Gastroesophageal sphincter (tissue), 4 donors: ENCODE measurements at places on chromosomes 6 and 20. TPM values are rescaled to one million over a fixed set of nuclear protein-coding genes. Genes with fewer than 3 reads are reported as not detected.

The MTO1 gene
- 25.2 TPM for total RNA-seq

DNA sequence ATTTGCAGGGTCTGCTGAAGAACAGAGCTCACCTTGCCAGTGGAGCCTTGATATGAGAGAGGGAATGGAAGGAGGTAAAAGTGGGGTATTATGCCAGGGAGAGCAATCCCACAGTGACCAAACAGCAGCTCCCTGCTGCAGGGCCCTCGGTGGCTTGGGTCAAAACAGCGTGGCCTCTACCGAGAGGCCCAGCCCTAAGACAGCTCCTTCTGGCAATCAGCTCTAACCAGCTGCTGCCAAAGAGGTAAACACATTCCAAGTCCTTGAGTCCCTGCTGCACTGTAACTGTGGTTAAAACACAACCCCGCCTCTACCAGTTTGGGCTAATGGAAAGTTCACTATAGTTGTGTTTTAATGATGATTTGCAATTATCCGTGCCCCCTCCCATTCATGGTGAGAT is 1.4 kb upstream of the DAAM2 start:
- no peaks in the 10 kb centered on the region for H3K36me3 ChIP-seq
- no peak overlapping the region for H3K4me3 ChIP-seq
- peaks cover 5% of the 10 kb centered on the region for H3K4me1 ChIP-seq
- peak overlapping the region; percentile 92 for H3K27ac ChIP-seq
- ATAC-seq: no peak

- H3K36me3 ChIP-seq: no peaks in the 10 kb centered on the region
- no peak overlapping the region for H3K4me3 ChIP-seq
- no peak overlapping the region for H3K27ac ChIP-seq
- H3K4me1 ChIP-seq: peaks cover 12% of the 10 kb centered on the region
- no peak for ATAC-seq
- no peaks in the 10 kb centered on the region for H3K27me3 ChIP-seq
Observed at GRCh38 chr6:52543729-52544601, 32.9 kb downstream of the TRAM2 start.

The PDE7B gene
- 6.8 TPM for total RNA-seq

The NOX3 gene
- total RNA-seq: not detected

The JARID2 gene
- total RNA-seq: 8.2 TPM

GRCh38 chr6:3285049-3285639 is 26.4 kb downstream of the PSMG4 start:
- no peaks in the 10 kb centered on the region for H3K27me3 ChIP-seq
- no peaks in the 10 kb centered on the region for H3K36me3 ChIP-seq
- H3K4me1 ChIP-seq: peaks cover 39% of the 10 kb centered on the region
- H3K4me3 ChIP-seq: no peak overlapping the region
- no peak overlapping the region for H3K27ac ChIP-seq

DNA sequence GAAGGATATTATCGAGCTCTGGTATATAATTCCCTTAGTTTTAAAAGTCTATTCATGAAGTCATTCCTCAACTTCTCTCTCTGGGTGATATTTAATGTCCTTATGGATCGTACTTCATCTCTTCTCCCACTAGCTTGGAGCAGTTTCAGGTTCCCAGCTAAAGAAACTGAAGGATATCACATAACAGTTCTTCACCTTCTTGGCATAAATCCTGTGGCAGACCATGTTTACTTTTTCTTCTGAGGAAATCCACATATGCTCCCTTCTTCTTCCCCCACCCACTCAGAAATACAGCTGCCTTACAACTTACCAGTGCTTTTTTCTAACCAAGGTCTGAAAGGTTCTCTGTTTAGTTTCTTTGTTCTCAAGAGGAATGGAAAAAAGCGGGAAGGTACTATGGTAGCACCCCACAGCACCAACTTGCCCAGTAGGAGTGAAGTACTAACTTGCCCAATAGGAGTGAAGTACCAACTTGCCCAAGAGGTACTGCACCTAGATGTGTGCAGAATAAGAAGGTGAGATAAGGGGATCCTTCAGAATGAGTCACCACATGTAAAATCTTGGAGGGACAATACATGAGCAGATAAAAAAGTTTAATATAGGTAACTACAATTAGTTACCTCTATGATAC is 53.1 kb downstream of the TSPYL4 start:
- H3K4me1 ChIP-seq: no peaks in the 10 kb centered on the region
- no peak overlapping the region for H3K4me3 ChIP-seq
- H3K36me3 ChIP-seq: no peaks in the 10 kb centered on the region
- no peak overlapping the region for H3K27ac ChIP-seq
- no peaks in the 10 kb centered on the region for H3K27me3 ChIP-seq

The HLA-DRB1 gene
- 30.8 TPM for total RNA-seq

DNA sequence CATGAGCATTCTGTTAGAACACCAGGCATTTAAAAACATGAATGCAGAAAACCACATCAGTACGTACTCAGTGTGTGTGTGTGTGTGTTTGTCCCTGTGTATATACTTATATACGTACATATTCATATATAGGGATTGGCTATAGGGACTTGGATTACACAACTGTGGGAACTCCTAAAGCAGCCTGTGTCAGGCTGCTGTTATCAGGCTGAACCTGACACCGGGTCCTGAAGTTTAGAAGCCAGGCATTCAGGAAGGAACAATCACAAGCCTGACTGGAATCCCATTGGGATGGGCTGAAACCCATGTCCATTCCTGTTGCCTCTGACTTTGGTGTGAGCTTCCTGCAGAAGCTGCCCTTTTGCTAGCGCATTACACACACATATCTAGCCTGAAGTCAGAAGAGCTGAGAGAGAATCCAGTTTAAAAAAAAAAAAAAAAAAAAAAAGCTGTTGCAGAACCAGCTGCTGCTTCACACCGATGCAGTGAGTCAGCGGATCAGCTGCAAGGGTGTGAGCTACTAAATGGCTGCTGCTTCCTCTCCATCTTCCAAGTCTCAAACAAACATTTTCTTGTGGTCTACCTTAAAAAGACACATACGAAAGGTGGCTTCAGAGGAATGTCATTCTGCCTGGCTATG is 348.1 kb downstream of the THBS2 start:
- H3K4me1 ChIP-seq: no peaks in the 10 kb centered on the region
- H3K27me3 ChIP-seq: no peaks in the 10 kb centered on the region

The MTCH1 gene
- total RNA-seq: 187 TPM

DNA sequence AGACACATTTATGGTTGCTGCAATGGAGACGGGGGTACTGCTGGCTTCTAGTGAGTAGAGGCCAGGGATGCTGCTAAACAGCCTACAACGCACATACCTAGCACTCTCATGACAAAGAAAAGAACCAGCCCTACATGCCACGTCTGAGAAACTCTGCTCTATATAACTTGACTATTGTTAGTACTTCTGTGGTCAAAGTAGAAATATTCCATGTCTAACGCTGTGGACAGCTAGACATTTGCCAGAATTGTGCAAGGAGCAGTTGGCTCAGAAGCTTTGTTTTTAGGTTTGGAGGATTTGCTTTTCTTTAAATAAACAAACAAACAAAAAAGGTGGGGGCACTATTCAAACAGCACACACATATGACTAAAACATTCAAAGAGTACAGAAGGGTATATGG is 20.5 kb downstream of the UBE2V1 start:
- H3K4me3 ChIP-seq: no peak overlapping the region
- no peak for ATAC-seq
- no peaks in the 10 kb centered on the region for H3K27me3 ChIP-seq

- H3K4me1 ChIP-seq: no peaks in the 10 kb centered on the region
- no peak for ATAC-seq
- no peaks in the 10 kb centered on the region for H3K36me3 ChIP-seq
- H3K27ac ChIP-seq: no peak overlapping the region
- no peak overlapping the region for H3K4me3 ChIP-seq
Observed at GRCh38 chr6:52015953-52016352, 71.5 kb downstream of the PKHD1 start.

The STX11 gene
- 0.62 TPM for total RNA-seq

DNA sequence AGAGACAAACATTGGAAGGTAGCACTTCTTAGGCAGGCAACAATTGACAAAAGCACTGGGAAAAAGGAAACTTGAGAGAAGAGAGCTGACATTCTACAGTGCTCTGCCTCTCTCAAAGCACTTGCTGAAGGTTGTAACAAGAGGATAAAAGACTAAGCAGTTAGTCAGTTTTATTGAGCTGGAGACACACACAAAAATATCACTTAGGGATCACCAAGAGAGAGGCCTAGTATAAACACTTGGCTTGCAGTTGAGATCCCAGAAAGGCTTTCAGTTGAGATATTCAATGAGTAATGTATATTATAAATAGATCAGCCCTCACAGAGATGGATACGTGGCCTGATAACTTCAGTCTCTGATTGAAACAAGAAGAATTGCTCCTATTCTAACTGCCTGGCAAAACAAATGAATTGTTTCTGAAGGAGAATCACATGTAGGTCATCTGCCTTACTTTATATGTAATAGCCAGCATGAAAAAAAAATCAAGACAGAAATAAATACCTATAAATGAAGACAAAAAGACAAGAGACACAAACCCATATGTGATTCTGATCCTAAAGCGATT is 747.2 kb upstream of the MAN1A1 start:
- ATAC-seq: no peak
- H3K27me3 ChIP-seq: no peaks in the 10 kb centered on the region
- H3K4me3 ChIP-seq: no peak overlapping the region
- H3K36me3 ChIP-seq: no peaks in the 10 kb centered on the region
- no peaks in the 10 kb centered on the region for H3K4me1 ChIP-seq
- no peak overlapping the region for H3K27ac ChIP-seq

DNA sequence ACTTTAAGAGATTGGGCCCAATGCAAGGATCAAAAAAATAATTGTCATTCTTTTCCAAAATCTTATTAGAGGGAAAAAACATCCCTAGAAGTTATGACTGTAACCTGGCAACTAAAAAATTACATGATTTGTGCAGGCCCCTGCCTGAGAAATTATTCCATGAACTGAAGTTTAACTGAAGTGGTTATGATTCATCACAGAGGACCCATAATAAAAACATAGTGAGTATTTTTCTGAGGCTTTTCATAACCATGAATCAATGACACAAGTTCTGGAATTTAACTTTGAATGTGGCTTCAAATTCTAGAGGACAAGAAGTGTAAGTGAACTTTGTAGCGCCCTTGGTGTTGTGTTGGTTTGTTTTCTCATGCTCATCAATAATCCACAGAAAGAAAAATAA is 31.1 kb upstream of the CARMIL1 start:
- H3K27ac ChIP-seq: no peak overlapping the region
- no peaks in the 10 kb centered on the region for H3K27me3 ChIP-seq
- H3K4me1 ChIP-seq: no peaks in the 10 kb centered on the region
- no peaks in the 10 kb centered on the region for H3K36me3 ChIP-seq

DNA sequence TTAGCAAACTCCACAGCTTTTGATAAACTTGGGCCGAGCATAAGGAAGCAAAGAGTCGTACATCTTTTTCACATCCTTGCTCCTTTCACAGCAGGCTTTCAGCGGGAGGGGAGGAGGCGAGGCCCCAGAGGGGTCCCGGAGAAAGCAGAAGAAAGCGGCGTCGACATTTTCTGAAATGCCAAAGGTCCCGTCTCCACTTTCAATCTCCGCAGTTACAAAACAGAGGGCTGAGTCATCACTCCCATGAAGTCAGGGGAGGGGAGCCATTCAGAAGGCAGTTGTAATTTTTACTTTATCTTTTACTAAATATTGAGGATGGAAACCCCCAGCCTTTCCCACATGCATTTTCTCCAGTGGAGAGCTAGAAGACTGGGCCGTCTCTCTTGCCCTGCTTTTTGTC is 174.2 kb upstream of the THBS2 start:
- peak overlapping the region; percentile 68 for H3K27ac ChIP-seq
- peak; percentile 64 for ATAC-seq
- H3K4me1 ChIP-seq: peaks cover 26% of the 10 kb centered on the region
- H3K36me3 ChIP-seq: no peaks in the 10 kb centered on the region
- peak overlapping the region; percentile 1 for H3K4me3 ChIP-seq

The OGFR gene
- 61.0 TPM for total RNA-seq

DNA sequence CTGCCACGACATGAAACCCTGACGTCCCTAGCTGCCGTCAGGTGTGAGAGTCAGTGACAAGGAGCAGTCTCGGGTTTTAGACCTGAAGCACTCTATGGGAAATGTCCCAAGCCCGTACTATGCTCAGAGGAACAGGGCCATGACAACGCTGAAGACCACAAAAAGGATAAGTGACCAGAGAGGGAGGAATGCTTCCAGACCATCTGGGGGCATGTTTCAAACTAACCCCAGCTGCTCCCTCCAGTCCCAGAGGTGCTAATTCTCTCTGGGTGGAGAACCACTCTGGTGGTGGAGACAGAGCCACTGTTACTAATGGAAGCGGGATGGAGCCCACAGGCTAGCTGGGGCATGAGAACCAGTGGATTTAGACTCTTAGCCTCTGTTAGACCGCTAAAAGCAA is 8.7 kb downstream of the AURKA start:
- H3K4me3 ChIP-seq: no peak overlapping the region
- H3K27me3 ChIP-seq: no peaks in the 10 kb centered on the region
- no peak for ATAC-seq
- no peak overlapping the region for H3K27ac ChIP-seq
- no peaks in the 10 kb centered on the region for H3K4me1 ChIP-seq

- H3K4me3 ChIP-seq: no peak overlapping the region
- peaks cover 3% of the 10 kb centered on the region for H3K36me3 ChIP-seq
- no peak for ATAC-seq
- no peaks in the 10 kb centered on the region for H3K27me3 ChIP-seq
Observed at GRCh38 chr20:44900231-44900854, 9.5 kb upstream of the PABPC1L start.

GRCh38 chr6:30875244-30876038 is 8.9 kb upstream of the DDR1 start:
- peak overlapping the region; percentile 87 for H3K27ac ChIP-seq
- ATAC-seq: no peak
- peaks cover 6% of the 10 kb centered on the region for H3K4me1 ChIP-seq
- no peak overlapping the region for H3K4me3 ChIP-seq
- H3K36me3 ChIP-seq: no peaks in the 10 kb centered on the region

- no peak for ATAC-seq
- H3K36me3 ChIP-seq: no peaks in the 10 kb centered on the region
- no peaks in the 10 kb centered on the region for H3K4me1 ChIP-seq
- H3K27ac ChIP-seq: no peak overlapping the region
Observed at GRCh38 chr6:147693181-147693580, 184.7 kb downstream of the SAMD5 start.

The DLL1 gene
- 11.8 TPM for total RNA-seq

GRCh38 chr6:141110481-141110880 is 1022.2 kb upstream of the GJE1 start:
- H3K4me3 ChIP-seq: no peak overlapping the region
- H3K36me3 ChIP-seq: no peaks in the 10 kb centered on the region
- peak; percentile 72 for ATAC-seq
- no peak overlapping the region for H3K27ac ChIP-seq

The CLPSL1 gene
- not detected for total RNA-seq

DNA sequence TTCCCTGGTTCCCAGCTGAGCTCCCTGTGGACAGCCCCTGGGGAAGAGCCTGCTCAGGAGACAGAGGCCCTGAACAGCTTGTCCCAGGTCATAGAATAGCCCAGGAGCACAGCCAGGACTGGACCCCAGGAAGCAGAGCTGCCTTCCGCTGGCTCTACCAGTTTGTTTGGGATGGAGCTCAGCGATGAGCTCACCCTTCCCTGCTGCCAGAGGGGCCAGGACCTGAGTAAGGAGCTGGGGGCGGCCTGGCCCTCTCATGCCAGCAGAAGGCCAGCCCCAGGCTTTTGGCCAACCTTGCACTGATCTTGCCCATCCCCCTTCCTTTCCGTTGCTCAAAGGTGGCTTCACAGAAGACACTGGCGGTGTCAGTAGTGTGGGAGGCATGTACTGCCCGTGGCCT is 17.5 kb downstream of the MMP24OS start:
- H3K4me3 ChIP-seq: no peak overlapping the region
- no peaks in the 10 kb centered on the region for H3K27me3 ChIP-seq
- peaks cover 22% of the 10 kb centered on the region for H3K4me1 ChIP-seq
- no peak for ATAC-seq
- H3K27ac ChIP-seq: no peak overlapping the region
- peaks cover 18% of the 10 kb centered on the region for H3K36me3 ChIP-seq

GRCh38 chr6:129882510-129883023 is 21.5 kb upstream of the TMEM244 start:
- H3K36me3 ChIP-seq: no peaks in the 10 kb centered on the region
- H3K4me1 ChIP-seq: no peaks in the 10 kb centered on the region
- no peak for ATAC-seq
- no peak overlapping the region for H3K27ac ChIP-seq
